ENCODE measurements at places on chromosomes 12 and 14.

- DNase-seq, result no peak
Observed at GRCh38 chr12:3869433-3869832, 3.8 kb downstream of the PARP11 start.

DNA sequence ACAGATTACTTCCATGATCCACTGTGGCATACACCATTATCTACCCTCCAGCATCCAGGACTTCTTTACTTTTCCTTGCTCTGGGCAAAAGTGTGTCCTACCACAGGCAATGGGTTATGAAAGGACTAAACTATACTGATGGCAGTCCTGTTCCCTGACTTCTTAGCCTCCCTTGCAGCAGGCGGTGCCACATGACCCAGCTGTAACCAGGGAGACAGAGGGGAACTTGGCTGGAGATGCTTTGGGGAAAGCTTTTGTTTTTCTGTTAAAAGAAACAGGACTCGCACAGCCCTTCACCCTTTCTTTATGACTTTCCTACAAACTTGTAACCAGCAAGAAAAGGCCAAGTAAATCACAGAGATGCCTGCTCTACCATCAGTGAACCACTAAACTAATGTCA is 394.4 kb downstream of the PCNX1 start:
- DNase-seq, result no peak

GRCh38 chr12:4107436-4107878 is 166.1 kb upstream of the CCND2 start:
- DNase-seq, result no peak

DNA sequence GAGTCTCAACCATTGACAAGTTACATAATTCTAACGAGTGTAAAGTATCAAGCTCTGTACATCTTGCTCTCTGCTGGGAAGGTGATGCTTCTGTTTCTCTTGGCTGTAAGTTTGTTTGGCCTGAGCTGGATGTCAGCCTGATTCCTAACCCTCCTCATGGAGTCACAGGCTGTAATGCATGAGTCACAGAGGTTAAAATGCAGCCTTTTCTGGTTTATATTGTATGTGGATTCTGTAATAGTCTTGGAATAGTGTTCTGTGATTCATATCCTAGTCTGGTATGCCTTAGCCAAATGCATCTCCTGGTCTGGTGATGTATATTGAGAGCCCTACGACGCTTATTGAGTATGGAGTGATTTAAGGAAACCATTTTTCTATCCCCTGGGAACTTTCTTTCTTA is 104.5 kb upstream of the FRMD6 start:
- DNase-seq, result peak; percentile 47

DNA sequence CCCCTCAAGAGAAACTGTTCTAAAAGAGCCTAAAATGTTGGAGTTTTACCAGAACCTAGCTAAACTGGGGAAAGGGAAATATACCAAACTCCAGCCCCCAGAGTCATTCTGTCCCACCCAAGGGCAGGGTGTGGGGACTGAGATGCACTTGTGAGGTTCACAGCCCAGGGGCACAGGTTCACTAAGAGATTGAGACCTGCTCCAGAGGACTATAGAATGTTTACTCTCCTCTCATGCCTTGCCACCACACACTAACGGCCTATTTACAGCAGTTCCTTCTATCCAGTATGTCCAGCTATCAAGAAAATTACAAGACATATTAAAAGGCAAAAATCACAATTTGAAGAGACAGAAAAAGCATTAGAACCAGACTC is 60.6 kb upstream of the PARP11 start:
- DNase-seq, result no peak

- no peak for DNase-seq
Observed at GRCh38 chr14:63248211-63248610, 44.0 kb downstream of the RHOJ start.

DNA sequence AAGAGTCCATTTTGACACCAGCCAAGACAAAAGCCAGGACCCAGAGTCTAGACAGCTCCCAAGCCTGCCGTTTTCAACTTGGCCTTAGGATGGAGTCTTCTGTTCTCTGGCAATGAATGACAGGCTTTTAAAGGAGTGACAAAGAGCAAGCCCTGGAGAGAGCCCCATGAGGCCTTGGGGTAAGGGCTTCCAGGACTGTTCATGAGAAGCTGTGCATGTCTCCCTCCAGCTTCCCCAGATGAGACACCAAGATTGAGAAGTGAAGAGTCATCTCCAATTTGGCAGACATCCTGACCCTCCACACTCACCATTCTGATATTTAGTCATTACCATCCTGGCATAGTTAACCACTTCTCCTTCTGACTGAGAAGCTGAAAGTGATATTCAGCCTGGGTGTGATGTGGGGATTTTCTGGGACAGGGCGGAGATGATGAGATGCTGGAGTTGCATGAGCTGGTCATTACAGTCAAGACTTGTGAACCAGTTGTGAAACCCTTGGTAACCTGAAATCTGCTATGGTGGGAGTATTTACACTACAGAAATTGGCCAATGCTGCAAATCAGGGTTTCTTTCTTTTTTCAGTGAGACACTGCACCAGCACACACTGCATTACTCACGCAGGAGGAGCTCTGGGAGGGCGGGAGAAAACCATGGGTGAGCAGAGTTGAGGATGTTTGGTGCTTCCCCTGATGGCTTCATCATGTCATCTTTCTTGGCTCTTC is 77.8 kb downstream of the VCPKMT start:
- no peak for DNase-seq

GRCh38 chr14:32083789-32084188 is 6.7 kb downstream of the ARHGAP5 start:
- DNase-seq, result no peak

Data from NCI-H1417 (cell line).